NCI-H187 treated with DMSO at 0.1 percent for 48 hours (cell line): ENCODE measurements at places on chromosomes 11 and 22.
A peak's percentile ranks its signal among the peaks of the same experiment; 100 is the strongest.

- no peak for DNase-seq
Observed at GRCh38 chr11:2420502-2421225, 20.1 kb downstream of the TSSC4 start.

DNA sequence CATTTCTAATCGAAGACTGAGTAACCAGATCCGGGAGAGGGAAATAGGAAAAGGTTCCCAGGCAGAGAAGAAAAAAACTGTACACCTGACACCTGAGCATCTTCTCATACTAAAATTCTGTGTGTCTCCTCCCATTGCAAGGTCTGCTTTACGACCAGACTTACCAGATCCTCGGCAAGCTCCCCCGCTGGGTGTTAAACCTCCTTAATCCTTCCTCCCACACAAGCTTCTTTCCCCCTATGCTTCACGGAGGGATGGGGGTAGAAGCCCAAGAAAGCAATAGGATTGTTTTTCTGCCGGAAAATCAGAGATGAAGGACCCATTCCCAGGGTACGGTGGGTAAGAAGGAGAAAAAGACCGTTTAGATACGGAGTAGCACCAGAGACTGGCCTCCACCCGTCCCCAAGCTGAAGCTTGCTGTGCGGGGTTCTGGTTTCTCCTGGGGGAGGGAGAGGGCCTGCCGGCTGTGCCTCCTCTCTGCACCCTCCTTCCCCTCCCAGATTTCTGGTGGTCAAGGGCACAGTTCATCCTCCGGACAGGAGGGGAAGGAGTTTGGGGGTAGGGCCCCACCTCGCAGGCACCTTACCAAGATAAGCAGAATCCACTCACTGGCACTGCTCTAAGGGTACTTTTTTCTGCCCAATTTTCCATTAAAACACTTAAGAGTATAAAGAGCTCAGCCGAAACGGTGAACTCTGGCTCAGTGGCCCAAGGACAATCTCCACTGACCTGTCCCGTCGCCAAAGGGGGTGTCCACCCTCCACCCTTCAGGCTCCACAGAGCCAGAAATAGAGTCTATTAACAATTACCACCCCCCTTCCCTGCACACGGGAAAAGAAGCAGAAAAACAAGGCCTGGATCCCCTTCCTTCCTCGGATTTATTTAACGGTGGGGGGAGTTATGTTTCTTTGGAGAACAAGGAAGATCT, 1.2 kb downstream of the TOB2 start:
- peak; percentile 3 for DNase-seq

- no peak for DNase-seq
Observed at GRCh38 chr11:121575963-121576290, 123.2 kb upstream of the SORL1-AS1 start.

DNA sequence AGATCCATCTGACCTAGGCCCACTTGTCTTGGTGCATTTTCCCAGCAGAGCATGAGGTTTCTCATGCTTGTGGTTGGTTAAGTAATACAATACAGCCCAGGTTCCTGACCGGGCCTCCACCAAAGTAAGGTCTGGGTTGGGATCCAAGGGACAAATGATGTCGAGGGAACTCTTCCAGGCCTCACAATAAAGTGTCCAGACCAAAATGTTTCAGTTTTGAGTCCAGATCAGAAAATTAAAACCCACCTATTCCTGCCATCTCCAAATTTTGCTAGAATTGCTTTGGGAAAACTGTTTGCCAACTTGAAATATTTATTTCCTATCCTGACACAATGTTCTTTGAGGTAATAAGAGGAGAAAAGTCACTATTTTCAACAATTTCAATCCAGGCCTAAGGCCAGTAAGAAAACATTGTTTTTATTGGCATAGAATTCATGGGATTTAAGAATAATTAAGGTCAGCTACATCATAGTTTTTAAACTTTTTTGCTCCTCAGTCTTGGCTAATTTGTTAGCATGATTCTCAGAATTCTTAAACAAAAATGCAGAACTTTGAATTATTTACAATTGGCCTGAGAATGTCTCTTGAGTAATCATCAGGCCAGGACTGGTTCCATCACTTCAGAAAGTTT, 51.4 kb downstream of the ME3 start:
- DNase-seq = no peak

DNA sequence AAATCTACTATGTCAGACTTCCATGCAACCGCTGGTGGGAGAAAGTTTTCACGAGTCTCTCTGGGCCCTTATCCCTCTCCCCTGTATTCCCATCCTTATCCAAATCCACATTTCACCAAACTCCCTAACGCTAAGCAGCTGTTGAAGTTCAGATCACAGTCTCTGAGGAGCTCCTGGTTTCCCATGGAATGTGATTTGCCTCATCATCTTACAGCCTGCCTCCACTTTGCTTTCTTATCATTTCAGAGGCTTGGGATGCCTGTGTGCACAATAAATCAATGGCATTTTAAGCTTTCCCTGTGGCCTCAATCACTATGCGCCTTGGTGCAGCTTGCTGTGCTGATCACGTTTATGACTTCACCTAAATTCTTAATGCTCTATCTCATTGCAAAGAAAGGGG, 352.4 kb upstream of the FAT3 start:
- DNase-seq = no peak

DNA sequence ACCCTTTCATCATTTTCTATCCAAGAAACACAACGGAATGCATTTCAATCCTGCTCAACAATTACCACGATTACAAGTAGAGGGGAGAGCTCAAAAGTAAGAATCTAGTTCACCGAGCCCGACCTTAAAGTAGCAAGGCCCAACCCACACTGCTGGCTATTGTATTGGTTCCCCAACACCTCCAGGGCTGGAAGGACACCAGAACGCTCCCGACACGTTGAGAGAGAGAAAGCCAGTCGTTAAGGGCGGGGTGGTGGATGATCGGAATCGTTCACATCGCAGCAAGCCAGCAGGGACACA, 690 bp downstream of the CKAP5 start:
- no peak for DNase-seq
